ENCODE measurements at places on chromosomes 3 and 15.

- DNase-seq: no peak
Measured at GRCh38 chr3:191963182-191963581, 502.2 kb downstream of the PYDC2 start.

DNA sequence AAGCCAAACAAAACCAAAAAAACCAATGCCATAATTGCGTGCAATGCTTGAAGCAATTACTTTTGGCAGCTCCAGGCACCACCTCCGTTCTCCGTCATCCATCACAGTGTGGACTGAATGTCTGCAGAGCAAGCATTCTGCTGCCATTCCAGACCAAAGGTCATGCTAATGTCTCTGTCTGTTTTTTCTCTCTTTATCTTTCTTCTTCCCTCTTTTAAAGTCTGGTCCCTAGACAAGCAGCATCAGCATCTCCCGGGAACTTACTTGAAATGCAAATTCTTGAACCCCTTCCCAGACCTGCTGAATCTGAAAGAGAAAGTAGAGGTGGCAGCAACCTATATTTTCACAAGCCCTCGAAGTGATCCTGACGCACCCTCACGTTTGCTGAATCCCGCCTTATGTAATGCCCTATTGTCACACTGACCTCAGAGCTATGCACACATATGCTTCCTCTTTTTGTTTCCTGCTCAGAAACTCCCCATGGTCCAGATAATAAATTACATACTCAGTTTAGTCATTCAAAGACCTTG, 297.3 kb upstream of the PROK2 start:
- DNase-seq: no peak

GRCh38 chr3:188059351-188059750, 94.6 kb upstream of the LPP start:
- no peak for DNase-seq

DNA sequence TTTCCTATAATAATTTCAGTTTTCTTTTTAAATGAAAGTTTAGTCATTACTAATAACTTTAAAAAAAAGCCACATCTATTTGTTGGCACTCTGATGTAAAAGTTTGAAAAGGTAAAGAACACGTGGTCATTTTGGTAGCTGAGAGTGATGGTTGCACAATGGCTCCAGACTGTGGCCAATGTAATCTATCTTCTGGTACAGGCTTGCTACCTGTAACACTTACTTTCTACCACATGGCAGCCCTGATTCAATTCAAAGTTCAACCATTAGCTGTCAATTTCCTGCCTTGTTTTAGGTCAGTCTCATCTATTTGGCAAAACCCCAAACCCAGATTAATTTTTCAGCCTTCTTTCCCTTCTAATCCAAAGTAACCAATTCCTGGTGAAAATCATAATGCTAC, 126.1 kb downstream of the TUSC7 start:
- DNase-seq: no peak

- DNase-seq: no peak
Measured at GRCh38 chr15:80418892-80419537, 14.8 kb downstream of the ARNT2 start.

GRCh38 chr15:66917904-66918448, 147.4 kb upstream of the SMAD3 start:
- no peak for DNase-seq

DNA sequence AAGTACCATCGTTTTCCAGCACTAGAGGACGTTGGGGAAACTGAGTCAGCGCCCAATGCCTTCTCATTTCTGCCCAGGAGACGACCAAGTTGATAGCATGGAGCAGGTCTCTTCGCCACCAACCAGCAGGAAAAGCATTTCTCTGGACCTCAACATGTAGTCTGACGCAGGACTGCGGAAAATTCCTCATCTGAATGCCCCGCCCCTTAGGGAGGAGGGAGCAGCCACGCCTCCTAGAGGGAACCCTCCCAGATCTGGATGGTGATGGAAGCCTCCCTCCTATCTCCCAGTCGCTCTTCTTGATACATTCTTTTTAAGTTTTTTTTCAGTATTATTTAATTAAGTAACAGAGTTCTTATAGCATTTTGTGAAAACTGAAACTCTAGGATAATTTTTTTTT, 17.4 kb upstream of the MINDY4B start:
- DNase-seq: no peak

DNA sequence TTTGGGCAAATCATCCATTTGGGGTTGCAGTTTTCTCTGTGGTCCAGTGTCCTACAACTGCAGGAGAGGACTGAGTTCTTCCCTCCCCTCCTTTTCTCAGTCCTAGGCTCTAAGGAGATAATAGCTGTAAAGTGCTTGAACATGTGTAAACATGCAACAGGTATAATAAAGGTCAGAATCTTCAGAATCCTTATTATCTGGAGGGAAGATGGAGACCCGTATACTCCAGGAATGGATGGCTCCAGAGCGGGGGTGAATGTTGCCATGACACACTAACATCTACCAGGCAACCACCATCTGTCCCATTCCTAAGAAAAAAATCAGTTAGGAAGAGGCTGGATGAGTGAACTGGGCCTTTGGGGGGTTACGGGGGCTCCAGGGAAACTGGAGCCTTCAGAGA, 39.7 kb upstream of the GLCE start:
- DNase-seq: no peak

GRCh38 chr3:177034832-177035475, 162.3 kb downstream of the TBL1XR1 start:
- DNase-seq: no peak

GRCh38 chr15:89363133-89363532, 28.5 kb upstream of the POLG start:
- DNase-seq: no peak

- no peak for DNase-seq
Measured at GRCh38 chr3:15812183-15812582, 14.4 kb upstream of the ANKRD28 start.

DNA sequence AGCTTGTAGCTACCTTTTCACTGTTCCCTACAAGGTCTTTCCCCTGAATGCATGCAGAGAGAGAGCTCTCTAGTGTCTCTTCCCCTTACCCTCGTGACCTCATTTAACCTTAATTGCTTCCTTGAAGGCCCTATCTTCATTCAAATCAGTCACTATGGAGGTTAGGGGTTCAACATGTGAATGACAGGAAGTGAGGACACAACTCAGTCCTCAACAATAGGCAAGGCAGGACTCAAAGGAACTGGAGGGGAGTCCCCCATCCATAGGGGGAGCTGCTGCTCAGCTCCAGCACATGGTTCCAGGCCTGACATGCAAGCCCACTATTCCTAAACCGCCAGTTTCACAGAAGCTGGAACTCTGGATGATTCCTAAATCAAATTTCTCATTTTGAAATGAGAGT, 33.8 kb upstream of the GYG1 start:
- no peak for DNase-seq

DNA sequence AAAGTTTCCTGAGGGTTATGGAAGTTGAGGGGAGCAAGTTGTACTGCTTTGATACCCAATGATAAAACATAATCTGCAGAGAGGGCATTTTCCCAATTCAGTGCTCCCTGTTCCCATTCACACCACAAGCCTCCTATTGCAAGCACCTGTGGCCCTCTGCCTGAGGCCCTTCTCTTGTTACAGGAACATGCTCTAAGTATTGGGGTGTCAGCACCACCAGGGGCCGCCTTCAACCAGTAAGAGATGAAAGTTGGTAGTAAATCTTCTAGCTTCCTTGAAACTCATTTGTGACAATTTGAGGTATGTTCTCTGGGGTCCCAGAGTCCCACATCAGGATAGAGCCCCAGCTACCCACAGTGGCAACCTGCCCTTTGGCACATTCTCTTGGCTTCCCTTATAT, 265.4 kb upstream of the ARHGEF26 start:
- no peak for DNase-seq

- DNase-seq: no peak
Measured at GRCh38 chr15:35822153-35822552, 276.2 kb upstream of the DPH6 start.

DNA sequence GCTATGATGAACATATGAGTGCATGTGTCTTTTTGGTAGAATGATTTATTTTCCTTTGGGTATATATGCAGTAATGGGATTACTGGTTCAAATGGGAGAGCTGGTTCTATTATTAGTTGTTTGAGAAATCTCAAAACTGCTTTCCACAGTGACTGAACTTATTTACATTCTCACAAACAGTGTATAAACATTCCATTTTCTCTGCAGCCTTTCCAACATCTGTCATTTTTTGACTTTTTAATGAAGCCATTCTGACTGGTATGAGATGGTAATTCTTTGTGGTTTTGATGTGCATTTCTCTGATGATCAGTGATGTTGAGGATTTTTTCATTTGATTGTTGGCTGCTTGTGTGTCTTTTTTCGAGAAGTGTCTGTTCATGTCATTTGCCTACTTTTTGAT, 1124.2 kb downstream of the NAALADL2 start:
- DNase-seq: no peak

DNA sequence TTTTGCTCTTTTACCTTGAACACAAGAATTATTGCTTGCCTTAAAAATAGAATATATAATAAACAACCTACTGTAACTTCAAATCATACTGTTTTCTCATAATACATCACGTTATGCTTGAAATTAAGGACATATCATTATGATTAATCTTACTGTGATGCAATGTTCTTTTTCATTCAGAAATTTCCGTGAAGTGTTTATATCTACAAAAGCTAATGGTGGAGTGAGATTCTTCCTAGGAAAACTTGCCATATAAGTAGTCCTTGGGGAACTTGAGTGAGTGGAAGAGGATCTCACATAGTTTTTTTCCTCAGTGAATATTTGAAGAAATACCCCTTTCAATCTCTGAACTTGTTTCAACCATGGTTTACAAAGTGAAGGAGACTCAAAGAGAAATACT, 498.7 kb upstream of the CBLB start:
- DNase-seq: no peak

DNA sequence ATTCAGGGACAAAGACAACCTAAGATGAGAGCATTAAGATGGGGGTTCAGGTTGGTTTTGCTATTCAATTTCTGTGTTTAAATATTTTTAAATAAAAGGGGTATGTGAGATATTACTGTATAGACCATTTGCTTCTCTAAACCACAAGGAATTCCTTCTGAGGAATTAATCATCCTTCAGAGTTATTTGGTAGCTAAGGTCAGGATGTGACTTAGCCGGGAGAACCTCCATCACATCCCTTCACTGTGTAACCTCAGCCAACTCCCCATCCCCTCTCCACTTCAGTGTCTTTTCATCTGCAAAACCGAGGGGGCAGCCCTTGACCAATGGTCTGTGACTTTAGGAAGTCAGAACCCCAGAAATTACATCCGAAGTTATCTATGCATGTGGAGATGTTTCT, 48.7 kb upstream of the SKOR1 start:
- no peak for DNase-seq

DNA sequence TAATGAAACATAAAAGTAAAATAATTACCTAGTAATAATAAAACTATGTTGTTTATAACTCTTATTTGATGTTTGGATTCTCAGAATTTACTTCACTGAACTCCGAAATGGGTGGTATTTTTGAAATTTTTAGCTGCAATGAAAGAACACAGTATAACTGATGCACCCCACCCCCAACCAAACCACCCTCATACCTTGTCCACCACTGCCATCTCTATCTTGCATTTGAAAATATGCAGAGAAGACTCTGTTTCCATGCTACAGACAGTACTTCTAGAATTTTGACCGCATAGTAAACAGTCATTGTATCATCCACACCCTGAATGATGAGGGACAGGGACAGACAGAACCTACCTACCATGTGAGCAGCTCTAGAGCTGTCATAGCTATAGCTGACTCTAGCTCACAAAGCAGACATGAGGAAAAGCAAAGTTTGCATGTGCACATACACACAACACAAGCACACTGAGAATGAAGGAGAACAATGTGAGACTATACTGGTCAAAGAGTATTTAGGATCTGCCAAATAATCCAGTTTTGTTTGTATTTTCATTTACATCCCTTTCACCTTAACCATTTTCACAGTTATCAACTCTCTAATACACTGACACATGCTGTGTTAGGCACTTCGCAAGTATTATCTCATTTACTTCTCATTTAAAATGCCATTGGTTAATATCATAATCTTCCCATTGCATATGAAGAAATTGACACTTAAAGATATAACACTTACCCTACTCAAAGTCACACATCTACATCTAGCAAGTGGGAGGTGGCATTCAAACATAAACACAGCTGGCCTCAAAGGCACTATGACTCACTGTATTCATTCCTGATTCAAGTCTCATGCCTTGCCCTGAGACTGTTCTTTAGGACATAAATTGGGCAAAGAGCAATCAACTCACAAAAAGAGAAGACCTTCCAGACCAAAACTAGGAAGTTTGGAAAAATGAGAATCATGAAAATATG, 1014.7 kb upstream of the CFAP20DC start:
- peak; percentile 48 for DNase-seq

Data from retinal pigment epithelial cell (primary cell).